ENCODE measurements at places on chromosomes 4 and X.

GRCh38 chr4:129531253-129531652 lies 435.3 kb downstream of the C4orf33 start:
- no peak for DNase-seq

DNA sequence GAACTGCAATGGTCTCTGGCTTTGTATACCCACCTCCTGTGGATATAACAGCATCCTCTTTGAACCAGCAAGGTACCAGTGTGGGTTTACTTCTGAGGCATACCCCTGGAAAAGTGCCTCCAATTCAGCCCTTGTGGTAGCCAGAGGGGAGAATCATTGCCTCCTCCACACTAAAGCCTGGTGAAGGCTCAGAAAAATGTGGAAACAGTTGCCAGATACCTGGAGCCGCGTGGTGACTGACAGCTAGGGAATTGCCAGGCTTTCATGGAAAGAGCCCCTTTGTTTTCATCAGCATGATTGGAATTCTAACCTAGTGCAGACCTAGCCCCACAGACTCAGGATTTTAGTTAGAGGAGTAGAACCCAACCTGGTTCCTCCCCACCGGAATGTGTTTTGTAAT lies 168.6 kb upstream of the KLF3 start:
- no peak for DNase-seq

- no peak for DNase-seq
These were observed 53.9 kb downstream of the PPM1K start for GRCh38 chr4:88230461-88230891.

- DNase-seq, result no peak
These were observed 135.6 kb downstream of the TMEM164 start for GRCh38 chrX:110138557-110138956.

DNA sequence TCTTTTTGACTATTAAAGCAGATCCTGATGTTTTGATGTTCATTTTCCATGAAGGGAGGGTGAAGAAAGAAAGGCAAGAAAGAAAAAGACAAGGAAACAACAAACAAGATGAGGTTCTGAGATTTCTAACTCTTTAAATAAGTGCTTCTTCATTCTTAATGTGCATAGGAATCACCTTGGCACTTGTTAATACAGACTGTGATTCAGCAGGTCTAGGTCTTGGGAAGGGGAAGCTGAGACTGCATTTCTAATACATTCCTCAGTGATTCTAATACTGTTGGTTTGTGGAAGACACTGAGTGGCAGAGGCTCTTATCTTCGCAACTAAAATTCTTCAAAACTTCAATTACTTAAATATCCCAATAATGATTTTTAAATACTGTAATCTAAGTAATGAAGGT lies 95.2 kb upstream of the NAP1L5 start:
- no peak for DNase-seq

DNA sequence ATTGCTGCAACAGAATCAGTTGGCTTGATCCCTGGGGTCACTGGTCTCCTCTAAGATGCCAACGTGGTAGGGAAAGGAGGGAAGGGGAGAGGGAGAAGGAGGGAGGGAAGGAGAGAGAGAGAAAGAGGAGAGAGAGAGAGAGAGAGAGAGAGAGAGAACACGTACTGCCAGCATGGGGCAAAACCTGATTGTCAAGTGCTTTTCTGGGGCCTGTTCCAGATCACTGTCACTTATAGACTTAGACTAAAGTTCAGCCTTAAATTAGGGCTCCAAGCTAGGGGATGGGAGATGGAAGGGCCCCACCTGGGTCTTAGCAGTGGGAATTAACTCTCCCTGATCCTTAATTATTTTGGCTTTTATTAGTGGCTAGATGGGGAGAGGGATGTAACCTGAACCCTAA lies 12.9 kb downstream of the SHROOM4 start:
- no peak for DNase-seq

DNA sequence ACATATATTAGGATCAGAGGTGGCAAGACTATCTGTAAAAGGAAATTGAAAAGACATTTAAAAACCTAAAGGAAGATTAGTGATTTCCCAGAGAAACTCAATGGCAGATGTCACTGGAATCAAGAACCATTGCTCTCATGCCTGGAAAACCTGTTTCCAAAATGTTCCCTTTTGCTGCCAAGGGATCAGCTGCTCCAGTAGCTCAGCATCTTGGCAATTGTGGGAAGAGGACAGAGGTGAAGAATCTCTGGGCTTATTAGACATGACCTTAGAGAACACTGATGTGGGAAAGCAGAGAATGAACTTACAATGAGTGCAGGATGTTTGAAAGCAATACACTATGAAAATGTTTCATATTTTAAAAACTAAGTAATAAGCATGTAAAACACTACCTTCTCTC lies 98.3 kb downstream of the SHROOM3 start:
- no peak for DNase-seq

DNA sequence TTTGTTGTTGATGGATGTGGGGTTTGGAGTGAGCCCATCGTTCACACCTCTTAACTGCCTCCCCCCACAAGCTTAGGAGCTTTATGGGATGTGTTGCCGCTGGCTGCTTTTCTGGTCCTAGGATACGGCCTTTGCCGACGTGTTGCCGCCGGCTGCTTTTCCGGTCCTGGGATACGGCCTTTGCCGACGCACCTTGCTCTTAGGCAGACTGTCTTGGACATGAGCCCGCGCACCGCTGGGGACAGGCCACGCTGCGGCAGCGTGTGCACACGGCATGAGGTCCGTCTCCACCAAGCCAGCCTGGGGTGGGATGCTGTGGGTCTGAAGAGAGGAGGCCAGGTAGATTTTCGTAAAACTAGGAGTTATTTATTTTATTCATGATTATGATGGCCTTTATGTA lies 14.2 kb downstream of the RGS12 start:
- no peak for DNase-seq

DNA sequence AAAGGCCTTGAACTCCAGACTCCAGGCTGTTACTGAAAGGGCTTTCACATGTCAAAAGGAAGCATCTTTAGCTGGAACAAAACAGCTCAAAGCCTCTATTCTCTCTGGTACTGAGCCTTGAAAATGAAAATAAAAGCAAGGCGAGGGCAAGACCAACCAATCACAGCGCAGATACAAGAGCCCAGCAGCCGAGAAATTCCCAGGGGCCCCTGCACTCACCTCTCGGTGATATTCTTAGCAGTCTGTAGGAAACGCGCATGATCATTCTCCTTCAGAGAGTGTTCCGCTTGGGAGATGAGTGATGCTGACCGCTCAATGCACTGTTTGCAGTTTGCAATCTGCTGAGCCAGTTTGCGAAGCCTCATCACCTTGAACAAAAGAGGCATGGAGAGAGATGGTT lies 138.1 kb downstream of the MID1 start:
- no peak for DNase-seq

- no peak for DNase-seq
These were observed 271.8 kb downstream of the CRLF2 start for GRCh38 chrX:940691-941090.

Measured in HEK293T (cell line).